ENCODE measurements at places on chromosomes 4 and X.

DNA sequence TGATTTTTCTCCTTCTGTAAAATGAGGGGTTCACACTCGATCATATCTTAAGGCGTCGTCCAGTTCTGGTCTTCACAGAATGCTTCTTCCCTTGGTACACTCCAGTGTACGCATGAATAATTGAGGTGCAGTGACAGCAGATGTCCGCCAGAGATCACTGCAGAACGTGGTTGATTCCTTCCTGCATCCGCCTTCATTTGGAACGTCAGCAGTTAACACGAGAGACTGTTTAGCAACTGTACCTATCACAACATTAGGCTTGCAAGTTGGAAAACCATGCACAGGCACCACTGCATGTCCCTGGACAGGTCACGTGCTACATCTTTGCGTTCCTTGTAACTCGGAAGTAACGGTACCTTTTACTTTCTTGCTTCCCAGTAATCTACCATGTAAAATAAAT is 66.0 kb upstream of the GEMIN8 start:
- DNase-seq = peak; percentile 27

GRCh38 chrX:13110433-13111324 is 66.3 kb upstream of the FAM9C start:
- peak; percentile 92 for DNase-seq

- DNase-seq = no peak
Measured at GRCh38 chrX:14913241-14913640, 40.0 kb downstream of the MOSPD2 start.

DNA sequence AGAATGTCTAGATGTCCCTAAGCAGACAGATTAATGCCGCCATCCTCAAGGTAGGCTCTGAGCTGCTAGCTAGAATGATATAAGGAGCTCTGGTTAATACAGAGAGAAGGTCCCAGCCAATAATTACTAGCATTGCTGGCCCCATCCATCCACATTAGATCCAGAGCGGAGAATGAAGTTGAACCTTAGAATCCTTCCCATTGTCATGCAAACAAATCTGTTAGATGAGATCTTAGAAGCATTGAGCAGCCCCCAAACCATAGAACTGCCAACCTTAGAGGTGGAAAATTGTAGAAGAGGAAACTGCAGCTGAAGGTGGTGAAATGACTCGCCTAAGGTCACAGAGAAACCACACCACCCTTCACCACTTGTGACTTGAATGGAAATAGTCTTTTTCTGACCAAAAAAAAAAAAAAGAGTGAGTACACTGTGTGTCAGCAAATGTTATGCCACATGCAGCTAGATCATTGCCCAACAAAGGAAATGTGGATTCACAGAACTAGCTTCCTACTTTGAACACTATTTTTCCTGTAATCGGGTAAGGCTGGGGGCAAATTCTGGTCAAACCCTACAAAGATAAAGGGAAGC is 162.1 kb downstream of the SMIM20 start:
- no peak for DNase-seq

GRCh38 chrX:53160297-53160983 is 64.6 kb downstream of the KDM5C start:
- no peak for DNase-seq

Data from AG09309 (cell line).